Mesendoderm (in vitro differentiated cells): ENCODE measurements at places on chromosomes 4 and X.

GRCh38 chr4:18234108-18234507 lies 212.6 kb upstream of the LCORL start:
- DNase-seq: no peak

DNA sequence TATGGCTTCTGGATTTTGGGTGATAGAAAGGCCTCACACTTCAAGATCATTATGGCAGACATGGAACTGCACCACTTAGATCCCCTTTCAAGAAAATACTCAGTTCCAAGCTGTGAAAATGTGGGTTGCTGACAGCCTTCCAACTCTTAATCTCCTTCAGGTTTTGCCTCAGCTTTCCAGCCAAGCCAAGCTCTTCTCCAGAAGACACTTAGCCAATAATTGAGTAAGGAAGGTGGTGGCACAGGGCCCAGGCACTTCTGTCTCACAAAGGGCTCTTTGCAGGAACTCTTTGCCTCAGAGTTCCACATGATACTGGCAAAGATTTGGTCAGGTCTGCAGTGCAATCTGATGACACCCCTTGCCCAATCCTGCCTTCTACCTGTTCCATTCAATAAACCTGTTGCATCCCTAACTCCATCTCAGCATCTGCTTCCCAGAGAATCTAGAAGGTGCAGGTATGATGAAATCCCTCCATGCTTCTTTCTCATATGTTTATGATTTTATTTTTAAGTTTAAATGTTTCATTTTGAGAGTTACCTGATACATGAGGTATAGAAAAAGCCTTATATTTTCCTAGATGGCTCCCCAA lies 30.6 kb downstream of the ANXA5 start:
- no peak for DNase-seq

- peak; percentile 91 for DNase-seq
Measured at GRCh38 chr4:153432965-153433753, 33.0 kb upstream of the TMEM131L start.

GRCh38 chrX:72143609-72143907 lies 11.8 kb upstream of the RTL5 start:
- DNase-seq: no peak

DNA sequence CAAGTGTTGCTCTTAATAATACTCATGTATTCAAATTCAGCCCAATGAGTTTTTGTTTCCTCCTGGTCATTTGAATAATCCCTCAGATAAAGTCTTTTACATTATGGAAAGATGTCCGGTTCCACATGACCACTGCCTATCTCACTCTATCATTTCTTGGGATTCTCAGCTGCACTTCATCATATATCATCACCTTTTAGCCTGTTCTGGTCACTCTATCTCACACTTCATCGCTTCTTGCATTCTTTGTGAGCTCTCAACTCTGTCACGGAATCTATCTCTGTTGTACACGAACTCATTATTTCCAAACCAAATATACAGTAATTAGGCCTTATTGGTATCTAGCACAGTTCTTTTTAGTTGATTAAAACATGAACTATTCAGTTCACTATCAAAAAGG lies 126.9 kb upstream of the HAND2 start:
- DNase-seq: no peak

GRCh38 chr4:168304744-168305459 lies 13.7 kb downstream of the DDX60 start:
- DNase-seq: no peak

DNA sequence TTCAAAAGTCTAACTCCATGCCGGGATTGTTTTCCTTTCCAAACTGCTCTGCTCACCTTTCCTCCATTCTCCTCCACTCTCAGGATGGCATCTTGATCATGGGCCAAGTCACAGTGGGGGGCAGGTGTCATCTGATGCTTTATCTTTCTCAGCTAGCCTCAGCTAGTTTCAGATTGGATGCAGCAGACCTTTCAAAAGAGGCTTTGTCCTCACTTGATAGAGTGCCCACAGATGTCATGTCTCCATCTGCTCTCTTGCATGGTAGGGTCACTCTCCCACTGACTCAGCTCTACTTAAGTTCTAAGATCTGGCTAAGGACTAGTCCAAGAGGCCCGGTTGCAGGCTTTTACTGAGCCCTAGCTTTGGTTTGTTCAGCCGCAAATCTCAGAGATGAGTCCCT lies 341.8 kb upstream of the GALNT7 start:
- peak; percentile 14 for DNase-seq

- DNase-seq: no peak
Measured at GRCh38 chr4:103364083-103364482, 165.9 kb upstream of the CENPE start.

GRCh38 chr4:170248576-170248975 lies 158.8 kb upstream of the AADAT start:
- no peak for DNase-seq

DNA sequence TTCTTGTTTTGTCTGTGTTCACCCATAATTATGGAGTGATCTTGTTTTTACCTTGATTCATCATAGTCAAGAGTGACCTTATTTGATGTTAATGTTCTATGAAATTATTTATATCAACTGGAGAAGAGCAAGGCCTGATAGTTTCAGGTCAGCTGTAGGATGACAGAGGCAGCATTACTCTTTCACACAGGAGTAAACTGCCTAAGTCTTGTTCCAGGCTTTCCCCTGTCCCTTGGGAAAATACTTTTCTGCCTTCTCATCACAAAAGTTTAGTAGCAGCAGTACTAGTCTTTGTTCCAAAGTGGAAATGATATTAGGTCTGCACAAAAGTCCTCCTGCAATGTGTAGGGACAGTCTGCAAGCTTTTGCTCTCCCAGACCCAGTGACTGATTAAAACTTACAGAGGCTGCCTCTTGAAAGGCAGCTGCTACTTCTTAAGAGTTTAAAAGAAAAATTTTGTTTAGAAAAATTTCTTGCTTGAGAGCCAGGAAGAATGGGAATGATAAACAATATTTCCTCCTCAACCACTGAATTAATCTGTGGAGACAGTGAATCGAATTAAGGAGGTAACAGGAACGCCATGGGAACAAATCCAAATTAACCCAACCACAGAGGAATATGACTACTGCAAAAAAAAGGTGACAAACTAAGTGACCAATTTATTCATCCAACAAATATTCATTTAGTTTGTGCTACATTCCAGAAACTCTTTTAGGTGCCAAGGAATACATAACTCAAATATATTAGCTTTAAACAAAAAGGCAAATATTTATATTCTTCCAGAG lies 991.4 kb upstream of the PABPC4L start:
- no peak for DNase-seq

- peak; percentile 30 for DNase-seq
Measured at GRCh38 chr4:6751611-6752485, 30.7 kb upstream of the KIAA0232 start.

GRCh38 chrX:24542756-24543155 lies 77.7 kb downstream of the PDK3 start:
- no peak for DNase-seq

- no peak for DNase-seq
Measured at GRCh38 chr4:176319151-176319703, 539 bp upstream of the SPCS3 start.

GRCh38 chrX:18102006-18102405 lies 118.7 kb downstream of the BEND2 start:
- no peak for DNase-seq

DNA sequence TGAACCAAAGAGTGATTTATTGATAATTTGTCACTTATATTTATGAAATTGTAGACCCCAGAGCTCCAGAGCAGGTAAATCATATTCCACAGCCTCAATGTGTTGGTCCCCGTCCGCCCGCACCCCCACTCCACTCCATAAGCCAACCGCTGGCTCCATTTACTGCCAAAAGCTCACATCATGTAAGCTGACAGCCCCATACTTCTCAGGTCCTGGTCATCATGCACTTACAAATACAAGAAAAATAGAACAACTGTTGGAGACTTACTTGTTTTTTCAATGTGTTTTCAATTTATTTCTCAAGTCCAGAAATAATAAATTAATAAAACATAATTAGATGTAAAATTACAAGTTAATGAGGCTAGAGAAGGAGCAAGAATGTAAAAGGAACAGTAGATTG lies 235.7 kb upstream of the HAND2 start:
- DNase-seq: no peak

- DNase-seq: no peak
Measured at GRCh38 chr4:37568489-37568888, 117.7 kb downstream of the RELL1 start.

DNA sequence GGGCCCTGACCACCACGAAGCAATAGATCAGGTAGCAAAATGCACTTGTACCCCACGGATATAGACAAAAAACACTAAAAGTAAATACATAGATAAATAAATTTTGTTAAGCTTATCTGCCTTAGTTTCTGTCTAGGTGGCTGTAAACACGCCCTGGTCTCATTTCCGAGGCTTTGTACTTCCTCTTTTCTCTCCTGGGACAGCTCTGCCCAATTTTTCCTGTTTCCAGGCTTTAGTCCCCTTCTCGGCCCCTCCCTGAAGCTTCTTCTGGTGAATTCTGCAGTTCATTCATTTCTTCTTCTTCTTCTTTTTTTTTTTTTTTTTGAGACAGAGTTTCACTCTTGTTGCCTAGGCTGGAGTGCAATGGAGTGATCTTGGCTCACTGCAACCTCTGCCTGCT lies 73.4 kb upstream of the STOX2 start:
- DNase-seq: no peak

- DNase-seq: peak; percentile 49
Measured at GRCh38 chrX:45743081-45743533, 542.4 kb upstream of the DIPK2B start.

GRCh38 chr4:16155528-16156169 lies 70.6 kb downstream of the TAPT1 start:
- DNase-seq: no peak

GRCh38 chr4:10288830-10289537 lies 168.2 kb downstream of the ZNF518B start:
- DNase-seq: no peak

DNA sequence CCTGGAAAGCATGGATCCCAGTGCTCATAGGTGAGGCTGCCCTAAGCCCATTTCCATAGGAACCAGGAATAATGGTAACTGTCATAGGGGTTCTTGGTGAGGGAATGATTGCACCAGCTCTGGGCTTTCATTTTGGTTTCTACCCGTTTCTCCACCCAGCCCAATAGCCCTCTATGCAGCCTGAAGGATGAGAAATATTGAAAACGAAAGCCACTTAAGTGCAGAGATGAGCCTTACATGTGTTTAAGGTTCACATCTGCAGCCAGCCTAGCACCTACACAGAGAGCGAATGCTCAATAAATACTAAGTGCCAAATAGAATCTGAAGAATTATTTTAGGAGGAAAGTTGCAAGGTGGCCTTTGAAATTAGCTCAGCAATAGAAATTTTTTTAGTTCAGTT lies 60.4 kb downstream of the MCF2 start:
- DNase-seq: no peak

GRCh38 chr4:67558493-67558892 lies at the start of gene STAP1:
Gene STAP1 (plus strand): TSS chr4:67558727. CDS start chr4:67558810, 83 bp downstream.
- no peak for DNase-seq

DNA sequence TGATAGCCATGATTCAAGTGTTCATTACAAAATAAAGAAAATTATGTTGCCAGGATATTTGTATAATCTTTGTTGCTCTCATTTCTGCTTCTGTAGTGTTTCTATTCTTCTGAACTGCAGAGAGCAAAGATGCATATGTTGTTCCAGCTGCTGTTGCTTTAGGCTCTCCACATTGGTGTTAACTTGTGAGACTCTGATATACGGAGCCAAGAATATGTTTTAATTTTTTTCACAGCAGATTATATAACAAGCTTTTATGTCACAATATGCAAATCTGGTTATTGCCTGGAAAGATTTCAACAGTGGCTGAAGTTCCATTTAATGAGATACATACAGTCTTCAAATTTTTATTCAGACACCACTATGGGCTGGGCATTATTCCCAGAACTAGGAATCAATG lies 655.0 kb downstream of the GRXCR1 start:
- no peak for DNase-seq

GRCh38 chr4:110967936-110968335 lies 345.1 kb upstream of the PITX2 start:
- no peak for DNase-seq

DNA sequence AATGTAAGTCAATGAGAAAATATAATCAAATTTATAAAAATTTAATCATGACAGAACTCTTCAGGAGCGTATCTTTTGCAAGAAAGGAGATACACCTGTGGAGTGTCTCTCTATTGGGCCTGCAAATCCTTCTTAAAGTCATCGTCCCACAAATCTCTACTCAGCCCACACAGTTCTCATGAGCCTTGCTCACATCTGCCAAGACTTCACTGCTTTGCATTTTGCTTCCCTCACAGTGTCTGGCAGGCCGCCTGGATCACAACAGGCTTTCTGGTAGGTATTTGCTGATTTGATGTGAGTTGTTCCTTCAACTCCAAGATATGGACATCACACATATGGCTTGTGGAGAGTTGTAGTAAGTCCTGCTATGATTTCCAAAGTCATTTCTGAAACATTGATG lies 183.1 kb upstream of the ARX start:
- no peak for DNase-seq

DNA sequence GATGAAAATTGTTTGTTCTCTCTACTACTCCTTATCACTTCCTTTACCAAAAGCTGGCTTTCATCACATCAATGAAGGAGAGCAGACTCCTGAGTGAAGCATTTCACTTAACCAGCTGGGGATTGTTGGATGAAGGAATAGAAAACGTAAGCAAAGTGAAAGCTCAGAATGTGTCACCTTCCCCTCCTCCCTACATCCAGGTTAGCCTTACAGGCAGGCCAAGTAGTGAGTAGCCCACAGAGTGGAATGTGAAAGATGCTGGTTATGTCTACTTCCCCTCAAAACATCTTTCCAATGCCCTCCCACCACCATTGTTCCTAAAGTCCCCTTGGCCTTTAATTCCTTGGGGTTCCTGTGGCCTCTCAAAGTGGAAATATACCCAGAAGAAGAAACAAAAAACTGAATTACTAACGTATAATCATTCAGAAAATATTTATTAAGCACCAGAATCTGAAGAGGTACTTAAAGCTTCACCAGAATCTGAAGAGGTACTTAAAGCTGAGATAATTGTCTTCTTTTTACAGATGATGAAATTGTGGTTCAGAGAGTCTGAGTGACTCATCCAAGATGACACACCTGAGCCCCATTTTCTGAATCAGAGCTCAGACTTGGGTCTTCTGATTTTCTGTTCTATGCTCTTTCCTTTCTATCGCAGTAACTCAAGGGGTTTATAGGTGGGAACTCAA lies 6.5 kb downstream of the P2RY4 start:
- peak; percentile 22 for DNase-seq

DNA sequence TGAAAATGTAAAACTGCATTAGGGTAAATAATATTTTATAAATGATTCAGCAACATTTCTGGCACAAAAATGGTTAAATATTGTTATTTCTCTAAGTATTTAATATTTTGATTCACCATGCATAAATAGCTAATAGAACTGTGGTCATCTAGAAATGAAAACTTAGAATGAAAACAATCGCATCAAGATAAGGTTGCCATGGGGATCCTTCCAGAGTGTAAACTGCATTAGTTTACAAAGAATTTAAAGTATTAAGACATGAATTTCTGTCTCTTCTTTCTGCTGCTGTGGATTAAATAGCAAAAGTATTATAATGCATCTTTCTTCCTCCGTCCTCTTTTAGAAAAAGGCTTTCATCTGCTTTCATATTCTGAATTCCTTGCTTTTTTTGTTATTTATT lies 1064.6 kb upstream of the SLIT2 start:
- DNase-seq: peak; percentile 38
